ENCODE measurements at places on chromosomes 13 and 19.

DNA sequence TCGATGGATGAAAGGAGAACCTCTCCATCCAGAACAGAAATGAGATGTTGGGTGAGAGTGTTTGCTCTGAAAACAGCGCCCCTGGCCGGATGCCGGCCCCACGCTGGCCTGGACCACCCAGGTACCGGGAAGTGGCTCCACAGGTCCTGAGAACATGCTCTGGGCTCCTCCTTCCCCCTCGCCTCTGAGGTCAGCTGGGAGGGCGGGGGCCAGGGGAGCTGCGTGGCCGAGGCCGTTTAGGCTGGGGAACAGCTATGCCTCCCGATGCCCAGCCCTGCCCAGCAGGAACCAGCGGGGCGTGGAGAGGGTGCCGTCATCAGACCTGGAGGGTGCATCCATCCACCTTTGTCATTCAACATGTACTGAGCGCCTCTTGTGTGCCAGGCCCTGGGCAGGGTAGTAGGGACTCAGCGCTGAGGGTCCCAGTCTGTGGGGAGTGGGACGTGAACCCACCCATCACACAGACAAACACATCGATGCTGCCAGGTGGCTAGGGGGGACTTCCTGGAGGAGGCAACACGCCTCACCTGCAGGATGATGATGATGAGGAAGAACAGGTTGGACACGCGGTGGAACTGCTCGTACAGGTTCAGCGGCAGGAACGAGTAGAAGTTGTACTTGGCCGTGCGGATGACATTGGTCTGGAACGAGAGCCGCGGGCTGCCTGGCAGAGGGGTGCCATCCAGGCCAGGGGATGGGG is 4.2 kb downstream of the ATP8B3 start:
- DNase-seq, result no peak

GRCh38 chr19:55830656-55831055 is 1.1 kb downstream of the NLRP11 start:
- DNase-seq, result no peak

DNA sequence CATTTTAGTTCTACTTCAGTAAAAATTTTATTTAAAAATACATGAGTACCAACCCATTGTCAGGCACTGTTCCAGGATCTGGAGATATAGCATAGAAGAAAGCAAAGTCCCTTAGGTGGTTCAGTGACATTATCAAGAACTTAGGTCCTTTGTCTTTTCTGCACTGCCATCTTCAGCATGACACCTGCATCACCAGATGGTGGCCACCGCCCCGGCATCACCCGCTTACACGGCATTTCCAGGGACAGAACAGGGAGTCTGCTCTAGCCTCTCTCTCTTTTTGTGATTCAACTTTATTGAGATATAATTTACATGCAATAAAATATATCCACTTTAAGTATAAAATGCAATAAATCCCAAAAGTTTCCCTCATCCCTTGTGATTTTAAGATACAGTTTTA is 23.5 kb downstream of the DYRK1B start:
- no peak for DNase-seq

DNA sequence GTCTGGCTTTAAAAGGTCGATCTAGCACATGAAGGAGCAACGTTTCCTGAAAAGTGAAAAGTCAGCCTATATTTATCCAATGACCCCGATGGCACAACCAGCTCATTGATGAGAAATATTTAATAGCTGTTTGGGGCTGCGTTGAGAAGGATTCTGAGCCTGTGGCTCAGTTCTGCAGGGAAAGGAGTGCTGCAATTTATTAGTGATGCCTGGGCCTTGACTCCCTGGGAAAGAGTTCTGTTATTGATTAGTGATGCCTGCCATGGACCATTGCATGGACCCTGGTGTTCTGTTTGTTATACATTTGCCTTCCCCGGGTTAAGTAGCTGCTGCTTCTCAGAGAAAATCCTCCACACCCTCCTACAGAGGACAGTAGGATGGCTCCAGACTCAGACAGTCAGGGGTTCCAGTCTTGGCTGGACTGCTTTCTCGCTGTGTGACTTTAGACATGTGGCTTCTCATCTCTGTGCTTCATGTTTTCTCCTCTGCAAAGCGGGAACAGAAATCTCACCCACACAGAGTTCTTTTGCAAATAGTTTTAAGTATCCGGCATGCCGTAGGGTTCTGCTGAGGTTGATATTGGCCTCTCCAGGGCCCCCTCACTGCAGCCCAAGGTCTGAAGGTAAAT is 17.7 kb upstream of the PTPRS start:
- no peak for DNase-seq

DNA sequence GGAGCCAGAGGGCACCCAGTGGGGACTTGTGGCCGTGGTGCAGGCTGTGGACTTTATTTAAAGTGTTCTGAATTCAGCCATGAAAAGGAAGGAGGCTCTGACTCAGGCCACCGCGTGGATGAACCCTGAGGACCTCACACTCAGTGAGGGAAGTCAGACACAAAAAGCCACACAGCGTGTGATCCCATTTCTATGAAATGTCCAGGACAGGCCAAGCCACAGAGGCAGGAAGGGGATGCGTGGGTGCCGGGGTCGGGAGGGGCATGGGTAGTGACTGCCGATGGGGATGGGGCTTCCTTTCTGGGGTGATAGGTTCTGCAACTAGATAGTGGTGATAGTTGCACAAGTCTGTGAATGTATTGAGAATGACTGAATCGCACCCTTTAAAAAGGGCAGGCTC is 8.7 kb upstream of the ZBTB7A start:
- peak; percentile 40 for DNase-seq

GRCh38 chr13:21698817-21699679 is 28.2 kb downstream of the FGF9 start:
- no peak for DNase-seq

GRCh38 chr19:51145916-51146493 is 3.9 kb downstream of the SIGLEC7 start:
- DNase-seq, result no peak

DNA sequence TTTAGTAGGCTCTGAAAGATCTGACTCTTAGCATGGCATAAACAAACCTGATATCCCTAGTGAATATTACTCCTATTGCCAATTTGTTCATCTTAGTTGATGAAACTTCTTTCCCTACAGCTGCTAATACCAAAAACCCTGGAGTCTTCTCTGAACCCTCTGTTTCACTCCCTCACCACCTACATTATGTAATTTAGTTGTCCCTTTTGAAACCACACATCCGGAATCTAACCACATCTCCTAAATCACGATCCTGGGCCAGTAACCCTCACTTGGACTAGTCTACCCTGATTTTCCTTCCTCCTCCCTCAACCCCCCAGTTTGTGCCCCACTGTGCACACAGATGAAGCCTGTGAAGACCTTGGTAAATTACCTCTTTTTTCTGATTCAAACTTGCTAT is 1.2 kb downstream of the ZNF256 start:
- no peak for DNase-seq

Data from GDM1 (cell line).